ENCODE measurements at places on chromosomes 5 and 9.

DNA sequence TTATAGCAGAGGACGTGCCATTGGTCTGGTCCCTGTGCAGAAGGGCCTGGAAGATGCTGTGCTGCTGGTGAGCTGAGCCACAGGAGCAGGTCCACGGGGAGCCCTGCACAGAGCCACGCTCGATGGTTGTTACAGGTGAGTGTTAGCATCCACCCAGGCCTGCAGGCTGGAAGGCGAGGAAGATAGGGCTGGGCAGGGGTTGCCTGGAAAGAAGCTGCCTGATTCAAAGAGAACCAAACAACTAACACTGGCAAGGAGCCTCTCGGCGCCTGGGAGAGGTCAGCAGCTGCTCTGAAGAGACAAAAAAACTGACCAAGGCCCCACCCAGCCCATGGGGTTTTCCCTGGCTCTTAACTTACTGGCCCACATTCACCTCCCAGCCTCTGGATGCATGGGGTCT lies 160.2 kb downstream of the MED10 start:
- DNase-seq: no peak

- DNase-seq: no peak
These were observed 68.1 kb downstream of the INVS start for GRCh38 chr9:100167176-100167575.

GRCh38 chr5:33457126-33457525 lies 16.4 kb downstream of the TARS1 start:
- DNase-seq: no peak

- no peak for DNase-seq
These were observed 30.2 kb upstream of the HSPA9 start for GRCh38 chr5:138605254-138605972.

- no peak for DNase-seq
These were observed 89.0 kb downstream of the CAMK4 start for GRCh38 chr5:111313017-111313724.

DNA sequence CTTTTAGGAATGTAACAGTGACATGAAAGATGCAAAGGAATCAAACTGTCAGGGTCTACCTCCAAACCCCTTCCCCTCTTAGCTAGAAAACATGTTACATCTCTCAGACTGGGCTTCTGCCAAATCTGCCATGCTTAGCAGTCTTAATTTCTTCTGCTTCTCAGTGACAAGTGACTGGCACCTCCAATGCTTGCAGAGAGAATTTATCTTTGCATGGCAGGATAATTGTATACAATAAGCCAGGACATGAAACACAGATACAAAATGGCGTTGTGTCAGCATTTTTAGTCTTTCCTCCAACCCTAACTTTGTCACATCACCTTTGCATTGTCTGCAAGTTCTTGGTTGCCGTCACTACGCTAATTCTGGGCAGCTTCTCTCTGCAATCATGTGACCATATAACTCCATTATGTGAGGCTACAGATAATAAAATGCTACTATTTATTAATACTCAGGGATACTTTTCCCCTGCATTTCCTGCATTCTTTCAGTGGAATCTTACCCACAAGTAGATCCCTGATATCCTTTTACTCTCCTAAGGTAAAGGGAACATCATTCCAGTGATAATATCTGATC lies 89.8 kb downstream of the PLCXD3 start:
- DNase-seq: no peak

Data from AML-193 (cell line).